ENCODE measurements at places on chromosomes 2 and 18. TPM values are rescaled to one million over a fixed set of nuclear protein-coding genes. Genes with fewer than 3 reads are reported as not detected.

Gene CASP10
- 45.1 TPM for total RNA-seq

Gene LRRC30
- total RNA-seq = not detected

Gene DCDC2C
- not detected for total RNA-seq

Gene SIX3
- total RNA-seq = not detected

Gene RBKS
- 0.86 TPM for total RNA-seq

Gene CTLA4
- not detected for total RNA-seq

Gene CDCA7
- total RNA-seq = 8.5 TPM

Gene ADAM23
- total RNA-seq = 4.5 TPM

Gene LMAN1
- total RNA-seq = 142 TPM

Gene CFAP65
- not detected for total RNA-seq

Gene FRZB
- total RNA-seq = under 0.01 TPM

Gene PTH2R
- not detected for total RNA-seq

Gene ST6GAL2
- total RNA-seq = 0.57 TPM

Gene FSHR
- not detected for total RNA-seq

Gene GPR55
- total RNA-seq = not detected

Gene REG3G
- total RNA-seq = not detected

Gene EML6
- 0.65 TPM for total RNA-seq

Gene ANKRD30B
- total RNA-seq = not detected

Gene HADHB
- 108 TPM for total RNA-seq

Gene BOLL
- total RNA-seq = not detected
